Lung microvascular endothelial cell (primary cell): ENCODE measurements at places on chromosomes 7 and 10.

- DNase-seq, result no peak
Measured at GRCh38 chr7:158564663-158565035, 23.0 kb downstream of the PTPRN2 start.

DNA sequence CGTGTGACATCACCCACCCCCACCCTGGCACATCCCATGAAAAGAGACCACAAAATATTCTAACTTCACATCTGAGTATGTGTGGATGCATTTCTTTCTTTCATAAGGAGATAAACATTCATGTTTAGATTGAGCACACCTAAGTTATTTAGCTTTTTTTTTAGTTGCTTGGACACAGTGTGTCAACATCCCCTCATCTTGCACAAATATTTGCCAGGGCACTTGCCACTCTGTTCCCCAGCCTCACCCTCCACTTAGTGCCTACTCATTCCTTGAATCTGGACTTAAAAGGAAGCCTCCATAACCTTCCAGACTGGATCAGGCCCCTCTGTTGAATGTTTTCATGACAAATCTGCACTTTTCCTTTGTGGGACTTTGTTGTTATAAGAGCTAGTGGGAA, 338.9 kb upstream of the IGFBP3 start:
- no peak for DNase-seq

DNA sequence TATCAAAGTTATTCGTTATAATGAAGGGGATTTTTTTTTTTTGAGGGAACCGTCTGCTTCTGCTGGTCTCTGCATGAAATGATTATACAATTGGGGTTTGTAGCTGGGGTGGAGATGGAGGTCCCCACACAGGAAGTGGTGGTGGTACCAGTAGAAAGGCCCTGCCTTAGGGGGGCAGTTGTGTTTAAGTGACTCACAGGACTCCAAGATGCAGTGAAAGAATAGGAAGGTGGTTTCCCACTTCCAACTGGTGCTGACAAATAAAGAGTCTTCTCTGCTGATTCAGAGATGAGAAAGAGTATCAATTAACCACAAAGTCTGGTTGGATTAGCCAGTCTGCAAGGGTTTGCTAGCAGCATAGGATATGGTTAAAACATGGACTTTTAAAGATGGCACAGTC, 376.0 kb downstream of the SORCS3 start:
- no peak for DNase-seq

DNA sequence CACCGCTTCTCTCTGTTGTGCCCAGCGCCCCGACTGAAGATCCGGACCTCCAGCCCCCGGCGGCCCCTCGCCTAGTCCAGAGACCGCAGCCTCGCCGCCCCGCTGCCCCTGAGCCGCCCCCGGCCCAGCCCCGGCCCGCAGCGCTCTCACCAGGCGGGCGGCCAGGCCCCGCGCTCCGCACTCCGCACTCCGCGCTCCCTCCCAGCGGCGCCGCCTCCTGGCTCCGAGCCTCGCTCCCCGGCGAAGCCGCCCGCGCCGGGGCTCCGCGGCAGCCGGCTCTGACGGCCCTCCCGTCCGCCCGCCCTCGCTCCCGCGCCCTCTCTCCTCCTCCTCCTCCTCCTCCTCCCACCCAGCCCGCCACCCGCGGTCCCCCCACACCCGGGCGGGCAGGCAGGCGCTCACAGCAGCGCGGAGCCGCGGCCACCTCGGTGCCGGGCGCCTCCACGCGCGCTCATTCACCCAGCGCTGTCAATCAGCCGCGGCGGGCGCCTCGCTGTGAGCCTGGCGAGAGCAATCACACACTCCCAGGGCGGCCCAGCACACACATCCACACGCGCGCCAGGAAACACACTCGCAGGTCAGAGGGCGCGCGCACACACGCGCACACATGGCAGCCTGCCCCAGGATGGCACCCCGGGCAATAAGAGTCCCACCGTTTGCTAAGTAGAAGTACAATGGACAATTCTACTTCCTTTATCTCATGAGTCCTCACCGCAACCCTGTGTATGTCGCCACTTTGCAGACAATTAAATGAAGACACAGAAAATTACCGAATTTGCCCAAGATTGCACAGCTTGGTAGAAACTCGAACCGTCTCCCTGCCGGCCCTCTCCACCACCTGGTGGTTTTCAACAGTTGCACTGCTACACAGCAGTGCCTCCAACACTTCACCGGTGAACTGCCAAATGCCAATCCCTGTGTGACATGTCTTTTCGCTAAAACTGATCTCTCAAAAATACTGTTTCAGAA, at the start of gene PRRT4:
TSS of gene PRRT4 (minus strand) at position 280 of the 969 bp plus-strand sequence.
- DNase-seq, result peak; percentile 40

DNA sequence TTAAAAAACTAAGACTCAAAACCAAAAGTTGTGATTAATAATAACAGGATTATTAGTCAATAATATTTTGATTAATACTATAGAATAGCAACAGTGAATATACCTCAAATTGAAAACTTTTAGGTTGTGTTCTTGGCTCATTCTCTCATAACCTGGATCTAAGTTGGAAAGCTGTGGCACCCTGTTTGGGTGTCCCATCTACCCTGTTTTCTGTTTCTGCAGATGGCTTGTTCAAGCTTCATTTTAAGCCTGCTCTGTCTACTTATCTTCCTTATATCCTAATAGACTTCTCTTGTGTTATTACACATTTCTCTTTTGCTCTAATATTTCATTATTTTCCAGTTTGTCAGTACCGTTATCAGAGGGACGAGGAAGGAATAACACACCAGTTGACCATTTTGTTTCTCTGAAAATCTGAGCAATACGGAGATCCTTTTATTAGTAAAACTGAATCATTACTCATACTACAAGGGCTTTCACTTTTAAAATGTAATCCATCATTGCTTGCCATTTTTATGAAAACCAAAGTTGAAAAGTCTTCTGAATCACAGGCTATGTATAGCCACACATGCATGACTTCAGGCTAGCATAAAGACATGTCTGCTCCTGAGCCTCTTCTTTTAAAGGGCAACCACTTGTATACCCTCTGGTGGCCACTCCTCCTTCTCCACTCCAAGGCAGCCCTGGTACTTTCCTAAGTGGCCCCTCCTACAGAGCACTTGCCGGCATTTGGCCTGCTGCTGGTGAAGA, 22.3 kb downstream of the COX15 start:
- peak; percentile 48 for DNase-seq

GRCh38 chr7:47326808-47327207, 255.1 kb downstream of the TNS3 start:
- peak; percentile 12 for DNase-seq

- no peak for DNase-seq
Measured at GRCh38 chr7:116212869-116213268, 2.5 kb downstream of the TES start.

- DNase-seq, result no peak
Measured at GRCh38 chr10:43193496-43194080, 55.3 kb downstream of the CSGALNACT2 start.
